ENCODE measurements at places on chromosomes 7 and 10. TPM values are rescaled to one million over a fixed set of nuclear protein-coding genes. Genes with fewer than 3 reads are reported as not detected.

The SFRP4 gene
- under 0.01 TPM for total RNA-seq

The KLF14 gene
- total RNA-seq: not detected

The HOXA3 gene
- total RNA-seq: 5.4 TPM

The VPS41 gene
- total RNA-seq: 50.3 TPM

The FAM25G gene
- not detected for total RNA-seq

The SORBS1 gene
- total RNA-seq: 3.7 TPM

The ADAM12 gene
- total RNA-seq: 0.54 TPM

The CUBN gene
- 19.9 TPM for total RNA-seq

The RPP38 gene
- 11.9 TPM for total RNA-seq

The SERPINE1 gene
- 74.3 TPM for total RNA-seq

The CPSF4 gene
- total RNA-seq: 18.2 TPM

The PRSS37 gene
- total RNA-seq: not detected

The MOGAT3 gene
- not detected for total RNA-seq

The MEST gene
- total RNA-seq: 1.1 TPM
